ENCODE measurements at places on chromosomes 6 and 20. TPM values are rescaled to one million over a fixed set of nuclear protein-coding genes. Genes with fewer than 3 reads are reported as not detected.

Gene ARMH2
- polyA plus RNA-seq: not detected

Gene FOXA2
- not detected for polyA plus RNA-seq

Gene PKHD1
- polyA plus RNA-seq: 3.3 TPM

Gene KCNS1
- 0.05 TPM for polyA plus RNA-seq

Gene L3MBTL3
- polyA plus RNA-seq: 2.5 TPM

Gene ZNF341
- polyA plus RNA-seq: 1.4 TPM

Gene GRIK2
- polyA plus RNA-seq: 0.22 TPM

Gene PAK1IP1
- polyA plus RNA-seq: 17.3 TPM

Gene OR2B3
- not detected for polyA plus RNA-seq

Gene FAM184A
- polyA plus RNA-seq: 1.1 TPM

Gene SRMS
- not detected for polyA plus RNA-seq

Gene SYTL3
- polyA plus RNA-seq: 3.7 TPM

Gene MOXD1
- polyA plus RNA-seq: 1.3 TPM

Gene OR12D3
- not detected for polyA plus RNA-seq

Gene ADTRP
- 0.18 TPM for polyA plus RNA-seq

Gene LY6G6F
- not detected for polyA plus RNA-seq

Gene CLVS2
- polyA plus RNA-seq: not detected

Gene TNFRSF6B
- polyA plus RNA-seq: 92.8 TPM

Gene MAS1
- polyA plus RNA-seq: not detected

Gene SOX18
- 33.4 TPM for polyA plus RNA-seq

Gene PHACTR3
- polyA plus RNA-seq: 0.42 TPM

Gene NRSN1
- polyA plus RNA-seq: not detected

Gene RAMACL
- 0.18 TPM for polyA plus RNA-seq
